ENCODE measurements at places on chromosomes 1 and 21.

DNA sequence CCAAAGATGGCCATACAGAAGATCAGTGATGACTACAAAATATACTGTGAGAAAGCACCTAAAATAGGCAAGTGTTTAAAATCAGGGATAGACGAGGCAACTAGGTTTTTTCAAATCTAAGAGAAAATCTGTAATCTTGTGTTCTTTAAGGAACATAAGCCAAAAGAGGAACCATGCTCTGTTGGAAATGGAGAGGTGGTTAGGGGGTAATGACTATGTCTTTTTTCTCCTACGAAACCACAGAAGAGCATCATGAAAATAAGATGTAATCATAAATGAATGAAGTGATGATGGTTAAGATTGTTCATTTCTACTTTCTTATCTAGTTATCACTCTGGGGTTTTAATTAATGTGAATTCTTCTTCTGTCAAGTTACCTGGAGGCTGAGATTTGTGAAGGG, 43.1 kb downstream of the RGSL1 start:
- DNase-seq: no peak

- DNase-seq: no peak
Observed at GRCh38 chr1:82542141-82542540, 741.4 kb downstream of the ADGRL2 start.

- no peak for DNase-seq
Observed at GRCh38 chr1:32286763-32287162, 5.1 kb upstream of the HDAC1 start.

DNA sequence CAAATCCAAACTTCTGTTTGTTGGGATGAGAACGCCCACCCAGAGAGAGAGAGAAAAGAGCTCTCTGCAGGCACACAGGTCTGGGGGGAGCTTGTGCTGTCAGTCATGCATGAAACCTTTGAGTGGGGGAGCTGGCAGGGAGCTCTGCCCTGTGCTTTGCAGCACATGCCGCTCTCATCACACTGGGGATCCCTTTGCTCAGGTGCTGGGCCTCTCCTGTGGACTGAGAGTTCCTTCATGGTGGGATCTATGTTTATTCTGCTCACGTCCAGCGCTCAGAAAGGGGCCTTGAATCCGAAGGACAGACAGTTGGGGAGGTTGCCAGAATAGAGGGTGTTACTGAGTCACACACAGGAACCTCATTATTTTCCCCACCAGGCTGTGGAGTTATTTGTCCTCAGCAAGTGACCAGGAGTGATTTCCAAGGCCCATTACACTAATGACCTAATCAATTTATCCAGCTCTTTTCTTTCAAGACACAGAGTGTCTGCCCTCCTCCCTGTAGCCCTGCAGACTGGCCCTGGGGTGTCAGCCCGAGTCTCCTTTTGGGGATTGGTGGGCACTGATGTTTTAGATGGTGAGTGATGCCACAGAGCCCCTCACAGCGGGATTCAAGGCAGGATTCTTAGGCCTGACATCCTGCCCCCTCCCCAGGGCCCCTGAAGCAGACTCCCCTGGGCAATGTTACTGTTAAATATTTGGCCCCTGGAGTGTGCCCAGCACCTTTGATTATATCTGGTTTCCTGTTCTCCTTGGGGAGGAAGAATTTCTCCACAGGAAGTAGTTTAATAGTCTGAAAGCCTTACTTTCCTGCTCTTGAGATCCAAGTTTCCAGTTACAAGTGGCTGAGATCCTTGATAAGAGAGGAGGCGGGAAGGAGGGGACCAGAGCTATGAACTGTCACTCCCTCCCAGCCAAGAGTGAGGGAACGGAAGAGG, 22.3 kb downstream of the MYBPH start:
- DNase-seq: no peak

- DNase-seq: no peak
Observed at GRCh38 chr1:5944843-5945167, 47.4 kb downstream of the NPHP4 start.

All from COR-L47 (cell line).